ENCODE measurements at places on chromosomes 7 and 10.

DNA sequence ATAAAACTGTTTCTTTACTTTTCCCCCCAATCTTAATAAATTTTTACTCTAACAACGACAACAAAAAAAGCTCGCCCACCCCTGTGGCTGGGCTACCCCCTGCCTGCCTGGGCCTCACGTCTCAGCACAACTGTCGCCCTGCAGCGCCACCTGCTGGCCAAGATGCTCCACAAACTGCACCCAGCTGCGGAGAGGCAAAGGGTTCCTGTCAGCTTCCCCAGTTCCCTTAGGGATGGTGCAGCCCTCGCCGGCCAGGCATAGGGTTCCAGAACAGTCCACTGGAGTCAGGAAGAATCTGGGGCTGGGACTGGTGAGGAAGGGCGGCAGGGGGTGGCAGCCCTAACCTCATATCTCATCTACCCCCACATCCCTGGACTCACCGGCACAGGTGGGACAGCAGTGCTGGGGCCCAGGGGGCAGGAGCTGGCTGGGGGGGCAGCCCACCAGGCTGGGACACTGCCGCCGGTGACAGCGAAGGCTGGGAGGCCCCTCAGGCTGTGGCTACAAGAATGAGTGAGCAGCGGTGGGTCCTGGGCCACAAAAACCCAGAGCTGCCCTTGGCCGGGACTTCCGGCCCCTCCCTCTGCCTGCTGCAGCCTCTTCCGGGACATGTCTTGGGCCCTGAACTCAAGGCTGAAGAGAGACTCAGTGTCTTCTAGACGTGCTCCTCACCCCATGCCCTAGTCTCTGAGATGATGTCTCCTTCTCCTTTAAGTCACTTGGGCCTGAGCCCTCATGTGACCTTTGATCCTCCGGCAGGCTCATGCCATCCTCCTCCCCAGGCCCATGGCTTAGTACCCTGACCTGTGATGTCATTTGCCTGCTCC lies 21.2 kb downstream of the ATP6V1F start:
- DNase-seq, result peak; percentile 94

DNA sequence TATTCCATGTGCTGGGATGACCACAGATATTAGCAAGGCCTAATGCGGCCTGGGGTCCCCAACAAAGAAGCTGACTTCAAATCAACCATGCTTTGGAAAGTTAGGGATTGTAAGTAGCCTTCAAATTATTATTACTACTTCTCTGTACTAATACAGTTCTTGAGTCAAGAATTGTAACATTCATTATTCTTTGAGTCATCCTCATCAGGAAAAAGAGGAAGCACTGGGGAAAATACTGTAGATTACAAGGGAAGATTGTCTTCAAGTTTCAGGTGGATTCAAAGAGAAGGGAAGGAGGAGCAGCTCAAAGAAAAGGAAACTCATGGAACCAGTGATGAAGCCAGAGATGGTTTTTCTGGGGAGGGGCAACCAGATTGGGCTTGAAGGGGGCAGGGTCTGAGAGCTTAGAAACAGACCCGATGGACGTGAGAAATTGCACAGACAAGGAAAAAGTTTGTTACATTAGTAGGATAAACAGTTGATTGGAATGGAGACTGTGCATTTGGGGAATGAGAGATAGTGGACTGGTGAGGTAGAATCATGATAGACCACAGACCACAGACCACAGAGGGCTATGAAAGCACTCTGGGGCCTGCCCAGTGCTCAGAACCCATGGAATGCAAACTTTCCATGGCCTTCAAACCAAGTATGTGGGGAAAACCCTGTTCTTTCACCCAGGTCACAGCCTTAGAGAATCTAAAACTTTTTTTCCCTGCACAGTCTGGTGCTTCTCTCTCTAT lies 209.9 kb downstream of the ZNF365 start:
- DNase-seq, result no peak

- no peak for DNase-seq
Measured at GRCh38 chr7:15086131-15086611, 183.6 kb upstream of the DGKB start.

DNA sequence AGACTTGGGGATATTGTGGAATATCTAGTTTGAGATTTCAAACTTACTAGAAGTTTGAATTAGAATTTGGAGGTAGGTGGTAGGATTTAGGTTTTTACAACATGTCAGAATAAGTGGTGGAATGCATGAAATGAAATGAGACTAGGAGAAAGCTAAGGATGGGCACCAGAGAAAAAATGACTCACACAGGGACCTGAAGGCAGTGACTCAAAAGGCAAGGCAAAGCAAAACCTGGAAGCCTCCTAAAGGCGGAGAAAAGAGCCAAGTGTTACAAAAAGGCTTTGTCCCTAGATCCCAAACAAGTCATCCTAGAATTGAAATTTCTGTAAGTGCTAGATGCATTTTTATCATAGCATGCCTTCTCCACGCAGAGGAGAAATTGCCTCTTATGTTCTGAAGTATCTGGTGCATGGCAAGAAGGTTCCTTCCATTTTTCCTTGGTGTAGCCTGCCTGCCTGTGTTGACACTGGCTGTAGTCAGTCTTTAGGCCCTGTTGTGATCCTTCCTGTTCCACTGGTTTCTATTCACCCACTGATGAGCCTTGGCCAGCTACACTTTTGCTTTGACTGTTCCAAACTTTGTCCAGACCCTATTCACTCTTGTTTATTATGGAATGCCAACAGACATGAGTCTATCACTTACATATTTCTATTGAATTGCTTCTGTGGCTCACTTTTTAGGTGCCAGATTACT lies 109.3 kb downstream of the ETV1 start:
- DNase-seq, result no peak

GRCh38 chr10:23918839-23919238 lies 290.1 kb upstream of the KIAA1217 start:
- DNase-seq, result no peak

GRCh38 chr10:116968331-116968730 lies 36.7 kb downstream of the SHTN1 start:
- no peak for DNase-seq

DNA sequence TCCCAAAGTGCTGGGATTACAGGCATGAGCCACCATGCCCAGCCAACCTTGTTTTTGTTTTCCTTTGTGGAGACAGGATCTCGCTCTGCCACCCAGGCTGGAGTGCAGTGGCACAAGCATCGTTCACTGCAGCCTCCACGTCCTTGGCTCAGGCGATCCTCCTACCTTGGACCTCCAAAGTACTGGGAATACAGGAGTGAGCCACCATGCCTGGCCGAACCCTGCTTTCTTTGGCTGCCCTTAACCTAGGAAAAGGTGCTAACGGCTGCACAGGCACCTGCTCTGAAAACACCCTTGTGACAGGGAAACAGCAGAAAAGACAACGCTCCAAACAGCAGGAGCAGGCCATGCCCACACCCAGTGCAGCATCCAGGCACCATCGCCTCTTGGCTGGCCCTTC lies 71.9 kb downstream of the OAT start:
- no peak for DNase-seq

- no peak for DNase-seq
Measured at GRCh38 chr7:135194494-135195095, 16.7 kb downstream of the WDR91 start.

- DNase-seq, result no peak
Measured at GRCh38 chr10:126130271-126130710, 233.9 kb downstream of the FANK1 start.

DNA sequence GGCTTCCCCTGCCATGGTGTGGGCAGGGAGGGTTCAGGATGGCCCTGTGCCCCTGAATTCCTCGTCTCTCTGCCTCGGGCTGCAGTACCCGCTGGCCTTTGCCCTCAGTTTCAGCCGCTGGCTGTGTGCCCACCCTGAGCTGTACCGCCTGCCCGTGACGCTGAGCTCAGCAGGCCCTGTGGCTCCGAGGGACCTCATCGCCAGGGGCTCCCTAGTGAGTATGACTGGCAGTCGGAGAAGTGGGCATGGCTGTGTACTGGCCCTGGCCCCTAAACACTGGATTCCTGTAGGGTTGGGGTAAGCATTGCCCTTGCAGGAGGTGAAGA lies 59.6 kb downstream of the PALD1 start:
- DNase-seq, result no peak

GRCh38 chr10:123165445-123166072 lies 11.4 kb downstream of the BUB3 start:
- no peak for DNase-seq

- no peak for DNase-seq
Measured at GRCh38 chr7:76060842-76061241, 12.9 kb downstream of the MDH2 start.

GRCh38 chr7:140611641-140612040 lies 29.0 kb downstream of the DENND2A start:
- DNase-seq, result no peak

DNA sequence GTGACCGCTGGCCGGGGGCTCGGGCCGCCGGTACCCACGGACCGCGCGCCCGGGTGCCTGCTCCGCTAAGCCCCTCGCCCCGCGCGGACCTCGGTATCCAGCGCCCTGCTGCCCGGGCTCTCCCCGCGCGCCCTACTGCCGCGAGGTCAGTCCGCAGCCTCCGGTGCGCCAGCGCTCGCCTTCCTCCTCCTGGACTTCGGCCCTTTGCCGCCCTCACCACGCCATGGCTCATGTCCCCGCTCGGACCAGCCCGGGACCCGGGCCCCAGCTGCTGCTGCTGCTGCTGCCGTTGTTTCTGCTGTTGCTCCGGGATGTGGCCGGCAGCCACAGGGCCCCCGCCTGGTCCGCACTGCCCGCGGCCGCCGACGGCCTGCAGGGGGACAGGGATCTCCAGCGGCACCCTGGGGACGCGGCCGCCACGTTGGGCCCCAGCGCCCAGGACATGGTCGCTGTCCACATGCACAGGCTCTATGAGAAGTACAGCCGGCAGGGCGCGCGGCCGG lies 483 bp downstream of the GDF10 start:
- DNase-seq, result no peak

DNA sequence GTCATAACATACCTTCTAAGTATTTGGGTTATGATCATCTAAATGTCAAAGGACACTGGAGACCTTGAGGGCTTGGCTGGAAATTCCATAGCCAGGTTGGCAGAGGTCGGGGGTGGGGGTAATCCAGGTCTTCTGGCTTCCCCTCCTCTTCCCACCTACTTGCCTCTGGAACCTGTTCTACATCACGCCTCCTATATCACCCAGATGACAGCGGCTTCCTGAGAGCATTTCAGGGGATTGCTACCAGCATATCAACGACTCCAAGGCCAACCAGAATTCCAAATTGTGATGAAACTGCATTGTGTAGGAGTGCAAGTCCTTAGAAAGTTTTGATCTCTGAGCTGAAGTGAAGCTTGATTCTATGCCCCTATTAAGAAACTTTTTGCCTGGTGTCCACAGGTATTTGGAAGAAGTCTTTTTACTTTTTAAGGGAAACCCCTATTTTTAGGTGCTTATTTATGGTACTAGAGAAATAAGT lies 95.7 kb downstream of the SH2D4B start:
- no peak for DNase-seq

GRCh38 chr7:139640681-139641080 lies 117.2 kb downstream of the CLEC2L start:
- DNase-seq, result no peak

DNA sequence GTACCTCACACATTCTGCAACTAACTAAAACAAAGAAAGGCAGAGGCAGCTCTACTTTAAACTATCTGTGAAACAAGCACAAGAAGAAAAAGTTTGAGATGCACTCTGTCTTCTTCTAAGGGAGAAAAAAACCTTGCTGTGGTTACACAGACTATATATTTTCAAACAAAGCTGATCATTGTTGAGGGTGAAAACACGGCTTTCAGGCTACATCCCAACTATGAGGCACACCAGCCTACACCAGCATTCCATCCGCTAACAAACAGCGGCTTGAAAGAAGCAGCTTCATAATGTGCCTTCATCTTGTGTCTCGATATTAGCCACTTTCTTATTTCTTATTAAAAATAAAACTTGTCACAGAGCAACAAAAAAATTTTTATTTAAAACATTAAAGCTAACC lies 79.1 kb downstream of the USP6NL start:
- no peak for DNase-seq

DNA sequence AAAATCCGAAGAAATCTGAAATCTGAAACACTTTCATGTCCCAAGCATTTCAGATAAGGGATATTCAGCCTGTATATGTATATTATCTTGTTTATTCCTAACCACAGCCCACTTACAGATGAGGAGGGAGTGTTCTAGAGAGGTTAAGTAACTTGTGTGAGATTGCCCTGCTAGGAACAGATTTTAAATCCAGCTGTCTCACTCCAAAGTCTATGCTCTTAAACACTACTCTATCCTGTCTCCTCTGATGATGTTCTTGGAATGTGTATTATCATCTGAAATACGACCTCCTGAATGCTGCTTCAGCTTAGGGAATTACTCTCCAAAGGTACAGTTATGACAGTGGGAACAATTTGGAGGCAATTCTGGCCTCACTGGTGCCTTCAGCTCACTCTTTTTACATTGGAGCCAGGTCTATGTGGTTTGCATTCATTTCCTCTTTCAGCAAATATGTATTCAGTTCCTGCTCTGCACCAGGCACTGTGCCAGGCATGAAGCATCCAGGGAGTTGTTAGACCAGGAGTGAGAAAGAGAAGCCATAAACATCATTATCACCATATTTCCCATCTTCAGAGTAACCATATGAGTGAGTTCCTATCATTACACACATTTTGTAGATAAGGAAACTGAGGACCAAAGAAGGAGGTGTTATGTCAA lies 70.2 kb downstream of the NOC3L start:
- no peak for DNase-seq

DNA sequence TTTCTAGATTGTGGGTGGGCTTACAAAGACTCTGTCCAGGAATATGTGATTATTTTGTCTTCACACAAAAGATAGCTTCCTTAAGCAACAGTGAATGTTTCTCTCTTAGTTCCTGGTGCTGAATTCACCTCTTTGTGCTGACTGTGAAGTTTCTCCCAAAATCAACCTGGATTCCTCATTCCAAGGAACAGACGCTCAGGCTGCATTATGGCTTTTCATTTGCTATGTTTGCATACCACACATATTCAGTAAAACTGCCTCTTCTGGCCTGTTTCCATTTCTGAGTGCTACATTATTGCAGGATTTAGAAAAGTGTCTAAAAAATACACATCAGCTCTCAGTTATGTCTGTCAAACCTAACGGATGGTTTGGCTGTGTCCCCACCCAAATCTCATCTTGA lies 21.5 kb downstream of the MACROH2A2 start:
- no peak for DNase-seq

DNA sequence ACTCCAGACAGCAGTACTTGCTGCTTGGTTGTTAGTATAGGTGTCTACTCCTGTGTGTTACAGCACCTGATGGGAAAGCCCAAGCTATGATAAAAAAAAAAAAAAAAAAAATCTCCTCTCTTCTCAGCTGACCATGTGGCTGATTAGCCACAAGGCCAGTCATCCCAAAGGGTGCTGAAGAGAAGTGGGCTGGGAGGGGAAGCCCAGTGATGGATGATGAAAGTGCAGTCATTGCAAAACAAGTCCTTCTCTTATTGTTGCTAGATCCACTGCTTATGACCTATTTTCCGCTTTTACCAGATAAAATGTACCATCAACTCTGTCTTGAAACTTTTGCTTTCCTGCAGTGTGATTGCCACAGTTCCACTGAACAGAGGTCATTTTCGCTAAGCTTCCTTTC lies 1092.5 kb upstream of the C7orf33 start:
- DNase-seq, result no peak

GRCh38 chr7:90532231-90532929 lies 62.9 kb downstream of the PTTG1IP2 start:
- DNase-seq, result no peak

GRCh38 chr10:100043796-100044195 lies 34.0 kb upstream of the DNMBP start:
- no peak for DNase-seq

GRCh38 chr7:6291531-6291930 lies 19.1 kb upstream of the CYTH3 start:
- DNase-seq, result no peak

GRCh38 chr10:13457958-13458686 lies 70.7 kb downstream of the BEND7 start:
- no peak for DNase-seq

Data from GM13977 (cell line).